ENCODE measurements at places on chromosomes 16 and 17. TPM values are rescaled to one million over a fixed set of nuclear protein-coding genes. Genes with fewer than 3 reads are reported as not detected.

- no peak for DNase-seq
- no peaks in the 10 kb centered on the region for H3K36me3 ChIP-seq
- H3K4me3 ChIP-seq, result no peak overlapping the region
Measured at GRCh38 chr17:246851-247421, 65.5 kb upstream of the DOC2B start.

DNA sequence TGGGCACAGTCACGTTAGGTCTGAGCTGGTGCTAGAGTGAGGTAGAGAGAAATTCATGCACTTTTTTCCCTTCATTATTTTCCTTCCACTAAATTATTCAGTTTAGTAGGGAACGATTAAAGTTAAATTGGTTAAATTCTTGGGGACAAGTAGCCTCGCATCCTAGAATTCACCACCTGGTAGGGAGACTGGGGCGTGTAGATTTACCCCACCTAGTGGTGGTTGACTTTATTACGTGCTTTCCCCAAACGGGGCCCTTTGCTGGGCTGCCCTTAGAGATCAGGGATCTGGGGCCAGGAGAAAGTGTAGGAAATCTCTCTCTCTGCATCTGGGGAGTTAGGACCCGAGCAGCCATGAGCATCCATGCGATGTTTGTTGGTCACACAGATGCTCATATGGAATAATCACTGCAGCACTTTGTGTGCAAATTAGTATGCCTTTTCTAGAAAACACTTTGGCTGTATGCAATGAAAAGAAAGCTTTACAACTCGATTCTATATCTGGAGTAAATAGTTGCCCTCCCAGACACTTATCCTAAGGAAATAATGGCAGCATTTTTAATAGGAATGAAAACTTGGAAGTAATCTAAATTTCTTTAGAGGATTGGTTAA lies 107.0 kb downstream of the PLCG2 start:
- DNase-seq, result no peak
- H3K27ac ChIP-seq, result no peak overlapping the region
- H3K27me3 ChIP-seq, result no peaks in the 10 kb centered on the region
- H3K36me3 ChIP-seq, result no peaks in the 10 kb centered on the region

The GLTPD2 gene
- total RNA-seq, result not detected

- no peak overlapping the region for H3K4me3 ChIP-seq
- H3K27me3 ChIP-seq, result no peaks in the 10 kb centered on the region
- H3K4me1 ChIP-seq, result no peaks in the 10 kb centered on the region
Measured at GRCh38 chr16:87012954-87013938, 303.9 kb downstream of the C16orf95 start.

DNA sequence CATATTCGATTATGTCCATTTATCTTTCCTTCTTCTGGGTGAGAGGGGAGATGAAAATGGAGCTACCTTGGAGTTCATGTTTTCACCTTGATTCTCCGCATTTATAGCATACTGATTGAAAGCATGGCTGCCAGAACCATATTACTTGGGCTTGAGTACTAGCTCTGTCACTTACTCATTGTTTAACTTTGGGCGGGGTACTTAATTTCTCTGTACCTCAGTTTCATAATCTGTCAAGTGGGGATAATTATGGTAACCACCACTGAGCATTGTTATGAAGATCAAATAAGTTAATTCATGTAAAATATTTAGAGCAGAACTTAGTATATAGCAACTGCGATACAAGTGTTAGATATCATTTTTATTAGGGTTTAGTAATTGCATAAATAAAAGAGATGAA lies 65.2 kb downstream of the FTO start:
- H3K27ac ChIP-seq, result no peak overlapping the region
- no peak for DNase-seq
- no peaks in the 10 kb centered on the region for H3K27me3 ChIP-seq
- no peaks in the 10 kb centered on the region for H3K36me3 ChIP-seq
- no peak overlapping the region for H3K4me3 ChIP-seq
- H3K4me1 ChIP-seq, result peaks cover 64% of the 10 kb centered on the region

- no peak for DNase-seq
- H3K4me3 ChIP-seq, result no peak overlapping the region
- peaks cover 9% of the 10 kb centered on the region for H3K27me3 ChIP-seq
- no peak overlapping the region for H3K27ac ChIP-seq
- peaks cover 35% of the 10 kb centered on the region for H3K4me1 ChIP-seq
Measured at GRCh38 chr16:1333854-1334700, 632 bp downstream of the BAIAP3 start.

The KCNH6 gene
- not detected for total RNA-seq

DNA sequence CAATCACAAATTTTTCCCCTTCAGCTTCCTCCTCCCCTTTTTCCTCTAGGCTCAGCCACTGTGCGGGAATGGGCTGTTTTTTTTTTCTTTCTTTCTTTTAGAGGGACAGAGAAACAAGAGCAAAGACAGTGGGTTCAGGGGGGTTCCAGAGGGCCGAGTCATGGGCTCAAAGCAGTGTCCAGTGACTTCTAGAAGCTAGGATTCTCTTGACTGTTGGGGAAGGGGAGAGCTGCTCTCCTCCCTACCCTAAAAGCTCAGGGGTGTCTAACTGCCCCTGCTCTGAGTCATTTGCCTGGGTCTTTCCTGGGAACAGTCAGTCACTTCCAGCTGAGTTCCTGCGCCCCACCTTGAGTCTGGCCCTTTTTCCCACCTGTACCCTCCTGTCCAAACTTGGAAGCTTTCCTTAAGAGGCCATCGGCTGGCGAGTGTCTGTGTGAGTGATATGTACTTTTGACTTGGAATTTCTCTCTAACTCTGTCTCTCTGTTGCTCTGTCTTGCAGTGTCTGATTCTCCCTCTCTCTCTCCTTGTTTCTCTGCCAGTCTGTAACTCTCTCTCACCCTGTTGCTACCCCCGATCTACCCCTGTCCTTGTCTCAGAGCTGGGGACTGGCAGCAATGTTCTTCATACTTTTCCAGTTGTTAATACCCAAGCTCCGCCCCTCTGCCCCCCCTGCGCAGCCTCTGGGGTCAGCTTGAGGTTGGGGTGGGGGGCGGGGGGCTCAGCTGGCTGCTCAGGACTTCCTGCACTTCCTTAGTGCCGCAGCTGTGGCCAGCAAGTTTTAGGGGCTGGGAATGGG lies 2.4 kb downstream of the THRA start:
- DNase-seq, result peak; percentile 57
- peaks cover 62% of the 10 kb centered on the region for H3K4me1 ChIP-seq
- peak overlapping the region; percentile 98 for H3K27ac ChIP-seq

DNA sequence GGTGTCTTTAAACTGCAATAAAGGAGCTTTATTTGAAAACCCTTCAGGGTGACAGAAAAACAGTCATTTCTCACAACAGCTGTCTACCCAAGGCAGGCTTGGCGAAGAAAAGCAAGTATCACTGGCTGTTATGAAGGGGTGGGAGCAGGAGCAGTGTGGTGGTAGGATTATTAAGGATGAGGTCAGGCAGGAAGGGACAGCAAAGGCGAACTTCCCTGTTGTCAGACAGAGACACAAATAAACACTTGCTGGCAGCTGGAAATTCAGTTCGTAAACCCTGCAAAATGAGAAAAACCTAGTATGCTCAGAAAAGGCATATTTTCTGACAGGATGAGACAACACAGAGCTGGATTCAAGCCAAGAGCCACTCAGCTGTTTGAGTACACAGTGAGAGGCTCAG lies 416.3 kb upstream of the CDH5 start:
- no peaks in the 10 kb centered on the region for H3K4me1 ChIP-seq
- H3K27me3 ChIP-seq, result no peaks in the 10 kb centered on the region
- DNase-seq, result no peak
- H3K27ac ChIP-seq, result no peak overlapping the region
- H3K36me3 ChIP-seq, result no peaks in the 10 kb centered on the region

DNA sequence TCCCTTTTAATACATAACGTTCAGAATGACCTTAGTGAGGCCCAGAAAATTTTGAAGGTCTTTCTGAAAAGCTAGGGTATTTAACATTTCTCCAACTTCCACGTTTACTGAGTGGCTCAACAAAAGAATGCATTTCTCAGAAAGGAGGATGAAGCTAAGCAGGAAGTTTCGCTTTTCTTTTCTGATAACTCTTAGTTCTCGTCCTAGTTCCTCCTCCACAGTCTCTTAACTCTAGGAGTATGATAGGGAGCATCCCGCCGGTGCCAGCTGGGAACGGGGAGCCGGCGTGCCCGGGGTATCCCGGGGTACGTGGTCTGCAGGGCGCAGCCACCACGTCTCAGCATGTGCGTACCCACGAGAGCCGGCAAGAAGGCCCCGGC lies 363 bp downstream of the KARS1 start:
- H3K27me3 ChIP-seq, result no peaks in the 10 kb centered on the region
- H3K4me1 ChIP-seq, result peaks cover 29% of the 10 kb centered on the region
- H3K36me3 ChIP-seq, result no peaks in the 10 kb centered on the region
- H3K27ac ChIP-seq, result peak overlapping the region; percentile 99
- H3K4me3 ChIP-seq, result peak overlapping the region; percentile 89
- DNase-seq, result no peak

- peak; percentile 60 for DNase-seq
- no peaks in the 10 kb centered on the region for H3K36me3 ChIP-seq
- H3K27ac ChIP-seq, result peak overlapping the region; percentile 92
- H3K4me1 ChIP-seq, result peaks cover 84% of the 10 kb centered on the region
- H3K4me3 ChIP-seq, result no peak overlapping the region
Measured at GRCh38 chr17:57899822-57900221, 50.0 kb upstream of the MRPS23 start.

The VAT1L gene
- 29.7 TPM for total RNA-seq

- peaks cover 3% of the 10 kb centered on the region for H3K4me1 ChIP-seq
- no peak for DNase-seq
- no peak overlapping the region for H3K27ac ChIP-seq
- H3K4me3 ChIP-seq, result no peak overlapping the region
- no peaks in the 10 kb centered on the region for H3K27me3 ChIP-seq
Measured at GRCh38 chr16:78591682-78592103, 492.2 kb downstream of the WWOX start.

- peak overlapping the region; percentile 26 for H3K4me3 ChIP-seq
- no peak for DNase-seq
- peak overlapping the region; percentile 94 for H3K27ac ChIP-seq
Measured at GRCh38 chr17:70078549-70078948, 3.5 kb downstream of the KCNJ16 start.

- no peak overlapping the region for H3K4me3 ChIP-seq
- DNase-seq, result no peak
- H3K4me1 ChIP-seq, result no peaks in the 10 kb centered on the region
- H3K36me3 ChIP-seq, result no peaks in the 10 kb centered on the region
- H3K27me3 ChIP-seq, result no peaks in the 10 kb centered on the region
- no peak overlapping the region for H3K27ac ChIP-seq
Measured at GRCh38 chr17:18172531-18173278, 10.9 kb upstream of the ALKBH5 start.

The MMP28 gene
- 12.4 TPM for total RNA-seq

- no peak overlapping the region for H3K27ac ChIP-seq
- no peak overlapping the region for H3K4me3 ChIP-seq
- no peaks in the 10 kb centered on the region for H3K36me3 ChIP-seq
- no peaks in the 10 kb centered on the region for H3K27me3 ChIP-seq
- DNase-seq, result no peak
- H3K4me1 ChIP-seq, result peaks cover 4% of the 10 kb centered on the region
Measured at GRCh38 chr16:10339777-10340732, 45.8 kb upstream of the ATF7IP2 start.

The NOD2 gene
- total RNA-seq, result 1.6 TPM

The UBE2I gene
- total RNA-seq, result 43.4 TPM

- no peak within 1 kb of the TSS for H3K27ac ChIP-seq
- peak; percentile 22 for DNase-seq
- H3K27me3 ChIP-seq, result no peaks in the 10 kb centered on the region
- peaks cover 36% of the 10 kb centered on the region for H3K4me1 ChIP-seq
- no peaks in the 10 kb centered on the region for H3K36me3 ChIP-seq
Measured at GRCh38 chr17:42681976-42682721, at the start of gene CNTNAP1. Gene CNTNAP1, plus strand, starts transcription at chr17:42682531. Its CDS starts 299 bp downstream, at chr17:42682830.

DNA sequence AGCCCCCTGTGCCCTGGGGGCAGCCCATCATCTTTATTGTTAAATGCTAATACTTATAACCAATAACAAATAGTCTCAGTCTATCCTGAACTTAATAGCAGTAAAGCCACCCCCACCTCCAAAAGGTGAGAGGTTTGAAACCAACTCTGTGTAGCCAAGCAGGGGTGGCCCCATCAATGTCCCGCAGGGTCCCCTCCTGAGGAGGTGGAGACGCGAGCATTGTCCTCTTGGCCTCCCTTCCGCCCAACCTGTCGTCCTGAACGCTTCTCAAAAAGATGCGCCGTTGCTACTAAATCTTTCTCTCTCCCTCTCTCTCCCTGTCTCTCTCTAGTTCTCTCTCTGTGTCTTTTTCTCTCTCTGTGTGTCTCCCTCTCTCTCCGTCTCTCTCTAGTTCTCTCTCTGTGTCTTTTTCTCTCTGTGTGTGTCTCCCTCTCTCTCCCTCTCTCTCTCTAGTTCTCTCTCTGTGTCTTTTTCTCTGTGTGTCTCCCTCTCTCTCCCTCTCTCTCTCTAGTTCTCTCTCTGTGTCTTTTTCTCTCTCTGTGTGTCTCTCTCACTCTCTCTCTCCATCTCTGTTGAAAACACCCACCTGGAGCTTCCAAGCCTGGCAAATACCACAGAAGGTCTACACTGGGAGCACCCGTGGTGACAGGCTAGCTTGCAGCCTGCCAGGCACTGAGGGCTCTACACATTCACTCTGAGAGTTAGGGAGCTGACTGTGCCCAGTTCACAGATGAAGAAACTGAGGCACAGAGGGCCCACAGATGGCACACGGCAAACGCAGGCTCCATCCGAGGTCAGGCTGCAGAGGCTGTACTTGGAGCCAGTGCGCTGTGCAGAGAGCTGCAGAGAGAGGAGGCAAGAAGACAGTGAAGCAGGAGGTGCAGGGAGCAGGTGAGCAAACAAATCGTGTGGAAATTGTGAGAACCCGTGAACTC lies 185.9 kb downstream of the C16orf95 start:
- DNase-seq, result no peak
- H3K27me3 ChIP-seq, result no peaks in the 10 kb centered on the region
- no peaks in the 10 kb centered on the region for H3K4me1 ChIP-seq
- no peak overlapping the region for H3K27ac ChIP-seq
- H3K36me3 ChIP-seq, result no peaks in the 10 kb centered on the region
- no peak overlapping the region for H3K4me3 ChIP-seq

DNA sequence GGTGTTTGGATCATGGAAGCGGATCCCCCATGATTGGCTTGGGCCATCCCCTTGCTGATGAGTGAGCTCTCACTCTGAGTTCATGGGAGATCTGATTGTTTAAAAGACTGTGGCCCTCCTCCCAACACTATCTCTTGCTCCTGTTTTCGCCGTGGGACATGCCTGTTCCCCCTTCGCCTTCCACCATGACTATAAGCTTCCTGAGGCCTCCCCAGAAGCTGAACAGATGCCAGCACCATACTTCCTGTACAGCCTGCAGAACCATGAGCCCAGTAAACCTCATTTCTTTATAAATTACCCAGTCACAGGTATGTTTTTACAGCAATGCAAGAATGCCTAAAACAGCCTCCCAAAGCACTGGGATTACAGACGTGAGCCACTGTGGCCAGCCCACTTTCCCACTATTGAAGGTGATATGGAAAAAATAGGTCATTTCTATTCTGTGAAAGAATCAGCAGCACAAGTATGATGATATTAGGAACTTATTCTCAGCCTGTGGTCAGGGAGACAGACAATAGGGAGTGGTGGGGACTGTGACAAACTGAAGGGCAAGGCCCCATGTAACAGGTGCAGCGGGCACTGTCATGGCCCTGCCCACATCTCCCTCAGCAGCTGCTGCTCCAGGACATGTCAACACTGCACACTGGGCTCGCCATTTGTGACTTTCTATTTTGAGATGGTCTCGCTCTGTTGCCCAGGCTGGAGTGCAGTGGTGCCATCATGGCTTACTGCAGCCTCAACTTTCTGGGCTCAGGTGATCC lies 33.7 kb upstream of the LITAF start:
- H3K27me3 ChIP-seq, result no peaks in the 10 kb centered on the region
- H3K27ac ChIP-seq, result peak overlapping the region; percentile 95
- DNase-seq, result no peak
- H3K4me3 ChIP-seq, result no peak overlapping the region
